ENCODE measurements at places on chromosomes 3 and 15. TPM values are rescaled to one million over a fixed set of nuclear protein-coding genes. Genes with fewer than 3 reads are reported as not detected.

The HDAC11 gene
- 4.4 TPM for polyA plus RNA-seq

The GOLGA6L7 gene
- polyA plus RNA-seq, result not detected

The CLDN11 gene
- 0.55 TPM for polyA plus RNA-seq

The RBPMS2 gene
- 0.59 TPM for polyA plus RNA-seq

The QARS1 gene
- 59.6 TPM for polyA plus RNA-seq

The PLAAT1 gene
- 8.3 TPM for polyA plus RNA-seq

The AGTR1 gene
- polyA plus RNA-seq, result 6.6 TPM

The GOLGA8R gene
- polyA plus RNA-seq, result not detected

The HTR3D gene
- not detected for polyA plus RNA-seq

The DAZL gene
- not detected for polyA plus RNA-seq

The CCR9 gene
- polyA plus RNA-seq, result not detected

The NOX5 gene
- not detected for polyA plus RNA-seq

The TMCO5A gene
- polyA plus RNA-seq, result not detected

The TTC14 gene
- 47.6 TPM for polyA plus RNA-seq

The ABHD5 gene
- 26.0 TPM for polyA plus RNA-seq

The GATM gene
- polyA plus RNA-seq, result 23.8 TPM

The C2CD4A gene
- not detected for polyA plus RNA-seq

The RTP1 gene
- polyA plus RNA-seq, result not detected

The ZPLD1 gene
- not detected for polyA plus RNA-seq

The AMOTL2 gene
- polyA plus RNA-seq, result 10.5 TPM

The CD200 gene
- 59.0 TPM for polyA plus RNA-seq

The SGO1 gene
- 1.9 TPM for polyA plus RNA-seq

The CPLX3 gene
- polyA plus RNA-seq, result 2.4 TPM

All from Purkinje cell (primary cell).